Activated B cell treated with CpG ODN at 0.5 μM for 24 hours (primary cell): ENCODE measurements at places on chromosomes 16 and 17.

DNA sequence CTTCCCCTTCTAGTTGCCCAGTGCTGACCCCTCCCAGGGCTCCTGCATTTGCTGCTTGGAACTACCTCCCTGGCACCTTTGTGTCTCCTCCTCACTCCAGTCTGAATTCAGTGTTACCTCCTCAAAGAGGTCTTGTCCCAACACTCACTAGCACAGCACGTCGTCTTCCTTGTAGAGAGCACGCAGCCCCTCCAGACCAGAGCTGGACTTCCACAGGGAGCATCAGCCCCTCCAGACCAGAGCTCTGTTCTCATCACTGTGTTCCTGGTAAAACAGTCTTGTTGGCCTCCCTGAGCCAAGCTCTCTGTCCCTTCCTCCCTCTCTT, 27.8 kb upstream of the MGAT5B start:
- DNase-seq = no peak

DNA sequence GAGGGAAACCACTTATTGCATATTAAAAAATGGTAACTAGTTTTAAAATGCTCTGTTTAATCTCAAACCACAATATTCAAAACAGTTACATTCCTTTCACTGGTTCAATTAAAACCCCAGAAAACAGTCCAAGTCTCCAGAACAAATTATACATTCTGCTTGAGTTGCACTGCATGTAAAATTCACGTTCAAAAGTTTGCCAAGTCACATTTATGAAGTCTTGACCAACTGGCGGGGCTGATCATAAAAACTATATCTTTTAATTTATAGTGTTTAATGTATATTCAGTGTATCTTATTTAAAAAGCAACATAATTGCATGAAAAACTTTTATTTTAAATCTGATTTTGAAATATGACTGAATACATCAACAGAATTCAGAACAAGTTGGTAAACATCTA, 25.0 kb downstream of the CPPED1 start:
- DNase-seq = no peak

GRCh38 chr17:31654936-31655335, 204.1 kb downstream of the COPRS start:
- no peak for DNase-seq

DNA sequence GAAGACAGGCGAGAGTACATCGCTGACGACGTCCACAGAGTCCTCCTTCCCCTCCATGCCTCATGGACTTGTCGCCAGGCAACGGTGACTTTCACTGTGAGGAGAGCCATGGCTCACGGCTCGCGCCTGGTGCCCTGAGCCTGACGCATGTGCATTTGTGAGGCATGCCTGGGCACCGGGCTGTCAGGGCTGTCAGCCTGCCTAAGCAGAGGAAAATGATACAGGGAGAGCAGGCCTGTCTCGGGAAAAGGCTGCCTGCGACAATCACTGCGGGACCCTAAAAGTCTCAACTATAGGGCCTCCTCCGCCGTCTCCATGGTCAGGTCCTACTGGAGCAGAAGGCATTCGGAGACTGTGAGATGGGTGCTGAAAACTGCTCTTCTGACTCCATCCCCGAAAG, 135.5 kb upstream of the WSB1 start:
- no peak for DNase-seq

- no peak for DNase-seq
Measured at GRCh38 chr17:82003411-82004381, 19.0 kb downstream of the CENPX start.

DNA sequence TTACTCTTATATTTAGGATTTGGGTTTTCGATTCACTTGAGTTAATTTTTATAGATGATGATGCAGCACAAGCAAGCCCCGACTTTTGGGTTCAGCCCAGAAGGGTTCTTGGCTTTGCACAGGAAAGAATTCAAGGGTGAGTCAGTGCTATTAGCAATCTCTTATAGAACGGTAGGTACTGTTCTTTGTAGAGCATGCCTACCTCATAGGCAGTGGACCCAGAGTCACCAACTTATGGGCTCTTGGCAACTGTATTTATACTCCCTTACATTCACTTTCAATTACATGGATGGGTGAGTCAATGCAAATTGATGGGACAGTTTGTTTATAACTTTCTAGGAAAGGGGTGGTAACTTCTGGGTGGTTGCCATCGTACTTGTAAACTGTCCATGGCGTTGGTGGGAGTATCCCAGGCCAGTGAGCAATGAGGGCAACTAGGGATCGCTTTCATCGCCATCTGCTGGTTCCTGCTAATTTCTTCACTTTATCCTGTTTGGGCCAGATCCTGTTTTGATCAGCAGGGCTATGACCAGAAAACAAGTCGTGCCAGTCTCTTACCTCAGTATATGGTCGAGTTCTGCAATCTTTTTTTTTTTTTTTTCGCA, 362.6 kb downstream of the CNTNAP4 start:
- no peak for DNase-seq
